ENCODE measurements at places on chromosomes 11 and 22.
A peak's percentile ranks its signal among the peaks of the same experiment; 100 is the strongest.

- DNase-seq: no peak
These were observed 5.4 kb upstream of the TMEM86A start for GRCh38 chr11:18692941-18693760.

GRCh38 chr11:62544581-62545436 lies 1.8 kb downstream of the AHNAK start:
- DNase-seq: no peak

- DNase-seq: no peak
These were observed 1912.0 kb upstream of the RAG2 start for GRCh38 chr11:38510041-38510440.

- DNase-seq: no peak
These were observed 563 bp upstream of the CRTAM start for GRCh38 chr11:122837528-122838346.

DNA sequence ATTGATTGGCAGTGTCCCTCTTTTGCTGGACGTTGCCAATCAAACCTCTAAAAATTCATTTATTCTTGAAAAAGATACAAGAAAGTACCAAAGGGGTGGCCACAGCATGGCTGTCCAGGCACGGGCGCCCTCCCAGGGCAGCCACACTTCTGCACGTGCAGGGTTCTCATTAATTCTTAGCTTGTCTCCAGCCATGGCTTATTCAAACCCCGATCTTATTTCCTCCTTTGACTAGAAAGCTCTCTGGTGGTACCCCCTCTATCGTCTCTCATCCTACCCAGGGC lies 123.9 kb downstream of the CTTN start:
- no peak for DNase-seq

DNA sequence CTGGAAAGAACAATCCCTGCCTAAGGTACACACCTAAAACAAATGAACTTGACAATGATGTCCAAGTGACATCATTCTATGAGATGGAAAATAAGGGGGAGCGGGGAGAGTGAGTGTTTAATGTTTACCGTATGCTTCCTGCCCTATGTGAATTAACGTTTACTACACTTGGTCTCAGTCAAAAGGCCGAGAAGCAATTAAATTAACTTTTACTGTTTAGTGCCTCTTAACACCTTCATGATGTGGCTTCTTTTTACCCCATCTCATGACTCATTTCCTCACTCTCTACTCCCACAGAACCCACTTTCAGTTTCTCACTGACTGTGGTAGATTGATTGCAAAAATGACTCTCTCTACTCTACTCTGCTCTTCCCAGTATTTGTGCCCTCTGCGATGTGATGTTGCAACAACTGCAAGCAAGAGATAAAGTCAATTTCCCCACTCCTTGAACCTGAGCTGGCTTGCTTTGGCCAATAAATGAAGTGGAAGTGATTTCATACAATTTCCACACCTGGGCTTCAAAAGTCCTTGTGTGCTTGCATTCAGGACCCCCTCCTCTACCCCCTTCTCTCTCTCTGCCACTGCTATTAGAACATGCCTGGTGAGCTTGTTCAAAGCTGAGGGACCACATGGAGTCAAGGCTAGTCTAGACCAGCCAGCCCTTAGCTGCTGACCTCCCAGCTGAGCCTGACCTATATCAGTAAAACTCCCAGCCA lies 11.6 kb upstream of the ALKBH3 start:
- peak; percentile 14 for DNase-seq

GRCh38 chr11:64235437-64236161 lies 1.2 kb downstream of the VEGFB start:
- no peak for DNase-seq

GRCh38 chr11:70637949-70638583 lies 239.7 kb downstream of the CTTN start:
- DNase-seq: no peak

DNA sequence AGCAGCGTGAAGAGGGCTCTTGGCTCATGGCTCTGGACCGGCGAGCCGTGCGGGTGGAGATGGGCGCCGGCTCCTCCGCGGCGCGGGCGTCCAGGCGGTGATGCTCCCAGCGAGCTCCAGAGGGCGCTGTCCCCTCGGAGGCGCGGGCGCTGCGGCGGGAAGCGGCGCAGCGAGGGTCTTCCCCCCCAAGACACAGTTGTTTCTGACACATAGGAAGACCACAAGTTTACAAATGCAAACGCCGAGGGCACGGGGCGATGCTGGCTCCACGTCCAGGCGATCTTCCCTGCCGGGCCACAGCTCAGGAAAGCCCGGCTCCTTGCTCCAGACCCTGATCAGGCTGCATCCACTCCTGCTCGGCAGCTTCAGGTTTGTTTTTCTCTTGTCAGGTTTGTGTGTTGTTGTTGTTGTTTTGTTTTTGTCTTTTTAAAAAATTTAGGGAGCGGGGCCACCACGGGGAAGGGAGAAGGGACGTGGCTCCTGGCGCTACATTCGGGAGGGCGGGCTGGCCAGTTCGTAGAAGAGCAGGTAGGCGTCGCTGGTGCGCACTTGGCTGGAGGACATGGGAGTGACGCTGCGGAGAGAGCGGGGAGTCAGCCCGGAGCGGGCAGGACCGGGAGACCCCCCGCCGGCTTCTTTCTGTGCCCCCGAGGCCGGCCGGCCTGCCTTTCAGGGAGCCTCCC lies 10.0 kb upstream of the MFRP start:
- DNase-seq: peak; percentile 53

- DNase-seq: no peak
These were observed 155.0 kb upstream of the TIMP3 start for GRCh38 chr22:32646476-32646875.

DNA sequence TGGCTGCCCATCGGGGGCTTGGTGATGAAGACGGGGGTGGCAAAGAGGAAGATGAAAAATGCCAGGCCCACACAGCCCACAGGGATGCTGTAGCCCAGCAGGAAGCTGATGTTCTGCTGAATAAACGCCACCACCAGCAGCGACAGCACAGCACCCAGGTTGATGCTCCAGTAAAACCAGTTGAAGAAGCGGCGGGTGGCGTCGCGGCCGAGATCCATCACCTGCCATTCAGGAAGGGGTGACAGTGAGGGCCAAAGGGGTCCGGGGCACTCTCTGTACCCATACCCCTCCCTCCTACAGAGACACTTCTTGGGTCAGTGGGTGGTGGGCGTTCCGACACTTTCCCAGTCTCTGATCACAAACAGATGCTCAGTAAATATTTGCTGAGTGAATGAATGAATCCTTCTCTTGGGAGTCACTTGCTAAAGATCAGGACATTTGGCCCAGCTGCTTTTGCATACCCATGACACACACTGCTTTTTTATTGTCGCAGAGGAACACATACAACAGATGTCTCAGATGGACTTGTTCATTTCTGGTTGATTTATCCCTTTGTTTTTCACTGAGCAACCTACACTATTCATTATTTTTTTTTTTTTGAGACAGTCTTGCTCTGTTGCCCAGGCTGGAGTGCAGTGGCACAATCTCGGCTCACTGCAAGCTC lies 5.2 kb downstream of the SLC15A3 start:
- DNase-seq: no peak

DNA sequence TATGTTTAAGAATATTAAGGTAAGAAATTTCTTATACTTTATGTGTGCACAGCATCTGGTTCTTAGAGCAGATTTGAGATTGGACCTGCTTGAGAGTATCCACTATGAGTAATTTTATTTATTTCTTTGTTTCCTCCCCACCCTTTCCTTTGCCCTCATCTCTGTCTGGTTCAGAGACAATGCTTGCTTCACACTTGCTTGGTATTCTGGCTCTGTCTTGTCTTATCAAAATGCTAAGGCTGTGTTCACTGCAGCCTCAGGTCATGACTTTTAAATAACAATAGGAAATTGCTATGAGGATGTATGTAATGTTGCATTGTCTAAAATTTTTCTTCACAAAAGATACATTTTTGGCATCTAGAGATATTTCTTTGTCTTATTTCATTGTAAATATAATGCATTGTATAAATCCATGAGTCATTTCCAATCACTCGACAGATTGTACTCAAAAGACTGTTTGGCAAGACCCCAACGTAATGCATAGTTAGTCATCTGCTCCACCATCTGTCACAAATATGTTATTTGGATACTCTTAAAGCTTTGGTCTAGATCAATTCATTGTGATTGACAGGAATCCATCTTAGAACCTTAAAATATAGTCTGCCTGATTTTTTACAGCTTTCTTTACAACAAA lies 395.7 kb downstream of the AASDHPPT start:
- DNase-seq: no peak

GRCh38 chr11:120467627-120468026 lies 43.9 kb upstream of the GRIK4 start:
- no peak for DNase-seq

DNA sequence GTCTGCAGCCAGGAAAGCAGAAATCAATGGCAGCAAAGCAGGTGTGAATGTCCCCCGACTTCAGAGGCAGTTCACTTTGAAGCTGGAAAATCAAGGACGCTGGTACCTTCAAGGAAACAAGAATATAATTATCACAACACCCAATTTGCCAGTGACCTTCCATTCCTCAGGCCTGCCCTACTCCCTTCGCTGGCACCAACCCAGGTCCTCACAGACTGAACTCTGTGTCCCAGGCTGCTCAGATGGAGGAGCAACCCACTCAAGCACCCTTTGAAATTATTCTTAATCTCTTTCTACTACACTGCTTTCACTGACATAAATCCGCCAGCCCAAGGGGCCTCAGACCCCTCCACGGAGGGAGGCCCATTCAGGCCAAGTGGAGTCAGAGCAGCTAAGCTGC lies 64.7 kb upstream of the WT1 start:
- DNase-seq: no peak

DNA sequence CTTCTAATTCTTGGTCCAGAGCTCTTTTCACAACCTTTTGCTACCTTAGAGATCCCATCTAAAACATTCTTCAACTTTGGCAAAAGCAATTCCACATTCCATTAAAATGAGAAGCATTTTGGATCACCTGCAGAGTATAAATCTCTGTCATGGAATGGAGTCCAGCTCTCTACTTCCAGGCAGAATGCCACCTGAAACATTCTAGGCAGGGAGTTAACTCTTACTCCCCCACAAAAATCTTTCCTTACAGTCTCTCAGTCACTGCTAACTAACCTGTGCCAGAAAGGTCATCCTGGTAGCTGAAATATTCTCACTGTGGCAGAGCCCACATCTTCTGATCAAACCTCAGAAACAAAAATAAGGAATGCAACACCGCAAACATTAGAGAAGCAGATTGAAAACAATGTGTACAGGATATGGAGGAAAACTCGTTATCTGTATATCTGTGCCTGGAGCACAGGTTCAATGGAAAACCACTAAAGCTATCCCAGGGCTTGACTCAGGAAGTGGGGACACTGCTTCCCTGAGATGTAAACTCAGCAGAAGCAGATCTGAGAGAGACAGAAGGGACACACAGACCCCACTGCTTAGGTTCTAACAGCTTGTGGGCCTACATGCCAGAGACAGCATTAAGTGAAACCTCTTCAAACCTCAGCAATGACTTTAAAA lies 78.9 kb downstream of the KCNC1 start:
- no peak for DNase-seq

GRCh38 chr11:126135235-126136176 lies 72.8 kb upstream of the CDON start:
- no peak for DNase-seq

DNA sequence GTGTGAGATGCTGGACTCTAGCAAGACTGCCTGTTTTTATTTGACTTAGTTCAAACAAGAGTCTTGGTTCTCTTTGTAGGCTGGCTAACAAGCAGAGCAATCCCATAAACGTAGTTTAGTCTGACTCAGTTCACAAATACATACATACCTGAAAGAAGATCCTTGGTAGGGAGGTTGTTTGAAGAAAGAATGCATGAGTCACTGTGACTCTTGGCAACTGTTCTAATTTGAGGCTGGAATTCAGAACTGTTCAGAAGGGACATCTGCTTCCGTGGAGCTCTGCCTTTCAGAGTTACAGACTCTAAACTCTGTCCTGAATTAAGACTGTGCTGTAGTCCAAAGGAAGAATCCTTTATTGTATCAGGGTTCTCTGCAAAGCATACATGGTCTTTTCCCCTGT lies 32.2 kb downstream of the C2CD3 start:
- no peak for DNase-seq

- DNase-seq: no peak
These were observed 161.0 kb upstream of the C11orf58 start for GRCh38 chr11:16577490-16577889.

- no peak for DNase-seq
These were observed 280.4 kb upstream of the CNTN5 start for GRCh38 chr11:98740321-98740720.

DNA sequence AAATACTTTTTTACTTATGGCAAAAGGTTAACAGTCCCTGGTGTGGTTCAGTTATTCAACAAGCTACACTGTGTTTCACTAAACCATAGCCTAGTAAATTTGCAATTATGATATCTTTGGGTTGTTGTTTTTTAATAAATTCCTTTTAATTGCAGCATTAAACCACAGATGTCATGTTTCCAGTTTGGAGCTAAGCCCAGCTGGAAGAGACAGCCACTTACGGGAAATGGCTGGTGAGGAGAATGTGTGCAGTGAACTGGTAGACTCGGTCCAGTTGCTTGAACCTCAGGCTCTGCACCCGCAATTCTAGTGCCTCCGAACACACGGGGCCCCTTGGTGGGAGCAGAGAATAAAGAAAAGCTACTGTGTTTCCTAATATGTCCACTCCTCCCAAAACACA lies 70.8 kb downstream of the WNT11 start:
- no peak for DNase-seq

DNA sequence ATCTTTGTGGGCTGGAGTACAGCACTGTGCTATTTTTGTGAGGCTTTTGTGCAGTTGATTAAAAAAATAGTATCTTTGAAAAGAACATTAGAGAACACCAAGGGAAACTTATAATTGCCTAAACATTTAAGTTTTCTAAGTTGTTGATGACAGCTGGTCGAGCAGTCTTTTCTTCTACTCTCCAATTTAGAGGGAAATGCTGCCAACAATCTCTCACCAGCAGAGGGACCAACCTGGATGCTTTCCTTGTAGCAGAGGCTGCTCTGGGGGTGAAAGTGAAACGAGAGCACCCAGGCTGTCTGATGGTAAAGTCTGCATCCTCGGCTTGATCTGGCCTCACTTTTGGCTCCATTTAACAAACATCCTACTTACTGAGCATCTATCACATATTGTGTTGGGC lies 1286.5 kb upstream of the TENM4 start:
- no peak for DNase-seq

- DNase-seq: peak; percentile 42
These were observed 19.5 kb downstream of the IL17REL start for GRCh38 chr22:49992921-49993648.

DNA sequence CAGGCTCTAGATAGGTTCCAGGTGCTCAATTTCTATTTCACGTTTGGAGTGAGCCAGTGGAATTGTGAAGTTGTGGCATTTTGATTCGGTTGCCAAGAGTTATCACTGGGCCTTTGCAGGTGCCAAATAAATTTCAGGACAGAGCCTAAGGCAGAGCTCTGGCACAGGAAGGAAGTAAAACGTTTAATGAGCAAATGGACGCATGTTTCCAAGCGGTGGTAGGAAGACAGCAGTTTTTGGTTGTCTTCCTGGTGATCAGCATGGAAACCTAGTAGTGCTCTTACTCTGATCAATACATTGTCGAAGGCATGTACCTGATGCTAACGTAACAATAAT lies 452 bp downstream of the BIRC3 start:
- no peak for DNase-seq

GRCh38 chr22:23187871-23188700 lies 7.8 kb downstream of the BCR start:
- no peak for DNase-seq

Data from stimulated activated CD8-positive, alpha-beta memory T cell treated with anti-CD3 and anti-CD28 coated beads, Interleukin-2, amount 100 ng/mL, for 1 hour (primary cell).